Vagina (tissue), 2 donors: ENCODE measurements at places on chromosomes 7 and 10.

GRCh38 chr10:31557854-31558253, 238.8 kb downstream of the ZEB1 start:
- no peak for DNase-seq

GRCh38 chr10:24900888-24901685, 51.3 kb downstream of the PRTFDC1 start:
- no peak for DNase-seq

DNA sequence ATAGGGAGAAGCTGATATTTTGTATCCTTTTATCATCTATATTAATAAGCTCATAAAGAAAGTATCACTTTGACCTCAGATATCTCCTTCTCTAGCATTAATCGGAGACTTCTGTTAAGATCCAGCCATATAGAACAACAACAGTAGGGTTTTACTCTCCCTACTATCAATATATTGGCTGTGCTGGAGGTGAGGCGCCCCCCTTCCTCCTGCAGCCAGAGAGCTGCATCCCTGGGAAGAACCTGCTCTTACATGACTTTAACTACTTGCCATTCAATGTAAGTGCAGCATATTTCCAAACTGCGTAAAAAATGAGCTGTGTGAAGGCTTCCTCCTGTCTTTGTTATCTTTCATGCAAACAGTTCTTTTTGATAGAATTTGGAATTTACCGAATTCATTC, 247.8 kb downstream of the SDK1 start:
- DNase-seq, result no peak

DNA sequence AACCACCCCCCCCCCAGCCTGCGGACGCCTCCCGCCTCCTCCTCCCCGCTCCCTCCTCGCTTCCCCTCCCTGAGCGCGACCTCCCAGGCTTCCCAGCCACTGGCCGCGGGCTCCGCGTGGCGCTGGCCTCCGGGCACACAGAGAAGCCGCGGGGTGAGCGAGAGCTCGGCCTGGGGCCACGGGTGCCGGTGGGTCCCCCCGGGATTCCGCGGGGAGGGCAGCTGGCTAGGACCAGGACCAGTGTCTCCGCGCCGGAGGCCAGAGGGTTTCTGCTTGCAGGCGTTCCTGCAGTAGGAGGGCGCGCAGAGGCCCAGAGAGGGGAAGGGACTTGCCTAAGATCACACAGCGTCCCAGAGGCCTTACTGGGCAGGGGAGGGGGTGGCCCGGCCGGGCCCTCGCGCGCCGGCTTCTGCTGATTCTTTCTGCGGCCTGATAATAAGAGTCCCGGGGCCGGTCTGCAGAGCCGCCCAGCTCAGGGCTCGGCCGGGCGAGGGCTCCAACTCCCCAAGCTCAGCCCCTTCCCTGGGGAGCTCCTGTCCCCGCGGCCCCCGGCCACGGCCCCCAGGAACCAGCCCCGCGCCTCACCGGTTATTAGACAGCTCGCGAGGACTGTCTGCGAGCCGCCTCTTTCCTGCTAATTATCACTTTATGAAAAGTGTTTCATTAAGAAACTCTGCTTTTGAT, 10.1 kb downstream of the UNCX start:
- DNase-seq, result no peak

DNA sequence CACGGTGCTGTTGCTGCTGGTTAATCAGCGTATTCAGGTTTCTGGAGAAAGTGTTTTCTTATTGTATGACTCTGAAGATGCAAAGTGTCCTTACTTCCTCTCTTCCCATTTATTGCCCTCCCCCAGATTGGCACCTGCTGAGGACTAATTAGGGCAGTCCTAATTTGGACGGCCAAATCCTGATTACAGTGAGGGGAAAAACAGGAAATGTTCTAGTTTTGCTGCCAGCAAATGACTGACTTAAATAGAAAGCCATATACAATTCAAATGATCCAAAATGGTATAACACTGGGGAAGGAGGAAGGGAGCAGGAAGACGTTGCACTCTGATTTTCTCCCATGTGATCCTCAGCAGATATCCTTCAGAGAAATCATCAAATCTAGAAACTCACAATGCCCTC, 222.4 kb upstream of the LRGUK start:
- DNase-seq, result no peak

DNA sequence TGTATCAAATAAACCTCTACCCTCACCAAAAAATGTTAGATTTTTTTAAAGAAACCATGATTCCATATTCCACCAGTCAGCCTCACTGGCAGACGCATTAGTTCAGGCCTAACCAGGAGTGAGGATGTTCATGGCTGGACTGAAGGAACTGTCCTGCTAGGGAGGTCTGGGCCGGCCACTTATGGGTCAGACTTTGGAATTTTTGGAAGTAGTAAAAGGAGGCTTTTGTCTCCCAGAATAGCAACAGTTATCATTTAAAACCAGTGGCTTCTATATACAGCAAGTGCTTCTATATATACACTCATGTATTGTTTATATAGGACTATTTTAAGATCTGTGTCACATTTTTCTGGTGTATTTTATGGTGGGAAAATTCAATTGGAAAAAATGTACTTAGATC, 120.5 kb downstream of the CNNM2 start:
- DNase-seq, result no peak

DNA sequence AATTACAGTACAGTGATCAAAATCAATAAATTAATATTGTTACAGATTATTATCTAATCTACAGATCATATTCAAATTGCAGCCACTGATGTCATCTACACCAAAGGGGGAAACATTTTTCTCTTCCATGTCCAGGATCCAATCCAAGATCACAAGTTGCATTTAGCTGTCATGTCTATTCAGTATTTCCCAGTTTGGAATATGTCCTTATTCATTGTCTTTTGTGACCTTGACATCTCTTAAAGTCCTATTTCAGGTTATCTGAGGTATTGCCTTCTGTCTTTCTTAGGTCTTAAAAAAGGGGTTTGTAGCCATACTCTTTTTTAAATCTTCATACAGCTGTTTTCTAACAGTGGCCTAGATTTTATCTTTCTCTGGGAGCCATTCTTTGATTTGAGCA, 93.3 kb downstream of the MLLT10 start:
- no peak for DNase-seq

DNA sequence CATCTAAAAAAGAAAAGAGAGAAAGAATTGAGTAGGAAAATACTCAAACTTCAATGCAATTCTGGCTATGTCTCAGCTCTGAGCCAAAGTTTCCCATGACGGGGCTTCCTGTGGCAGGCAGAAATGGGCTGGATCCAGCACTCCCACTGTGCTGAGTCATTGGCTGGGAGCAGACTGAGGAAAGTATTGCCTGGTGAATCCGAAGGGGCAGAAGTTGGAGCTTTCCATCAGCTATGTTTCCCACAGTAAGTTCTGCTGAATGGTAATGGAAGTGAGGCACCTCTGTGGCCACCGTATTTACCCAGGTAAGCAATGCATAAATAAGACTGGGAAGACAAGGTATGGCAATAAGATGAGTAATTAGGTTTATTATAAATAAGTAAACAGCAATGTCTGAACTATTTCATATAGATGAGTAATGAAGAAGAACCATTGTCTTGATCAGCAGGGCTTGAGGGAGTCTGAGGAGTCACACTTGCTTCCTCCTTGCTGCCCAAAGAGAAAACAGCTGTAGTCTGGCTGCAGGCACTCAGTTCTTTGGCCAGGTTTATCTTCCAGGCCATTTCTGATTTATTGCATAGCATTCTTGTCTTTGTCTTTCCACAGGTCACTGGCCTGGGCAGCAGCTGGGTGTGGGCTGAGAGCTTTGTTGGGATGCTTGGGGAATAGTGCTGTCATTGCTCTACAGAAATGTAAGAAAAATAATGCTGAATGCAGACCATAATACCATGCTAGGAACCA, 255.3 kb downstream of the DNAJB9 start:
- DNase-seq, result no peak

DNA sequence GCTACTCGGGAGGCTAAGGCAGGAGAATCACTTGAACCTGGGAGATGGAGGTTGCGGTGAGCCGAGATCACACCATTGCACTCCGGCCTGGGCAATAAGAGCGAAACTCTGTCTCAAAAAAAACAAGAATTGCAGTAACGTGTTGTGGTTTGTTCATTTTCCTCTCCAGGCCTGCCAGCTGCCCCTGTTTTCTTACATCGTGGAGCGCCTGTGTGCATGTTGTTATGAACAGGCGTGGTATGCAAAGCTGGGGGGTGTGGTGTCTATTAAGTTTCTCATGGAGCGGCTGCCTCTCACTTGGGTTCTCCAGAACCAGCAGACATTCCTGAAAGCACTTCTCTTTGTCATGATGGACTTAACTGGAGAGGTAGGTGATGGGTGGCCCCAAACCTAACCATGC, 52.1 kb downstream of the TRRAP start:
- no peak for DNase-seq

GRCh38 chr7:87608431-87608830, 7.7 kb upstream of the ABCB1 start:
- DNase-seq, result no peak

DNA sequence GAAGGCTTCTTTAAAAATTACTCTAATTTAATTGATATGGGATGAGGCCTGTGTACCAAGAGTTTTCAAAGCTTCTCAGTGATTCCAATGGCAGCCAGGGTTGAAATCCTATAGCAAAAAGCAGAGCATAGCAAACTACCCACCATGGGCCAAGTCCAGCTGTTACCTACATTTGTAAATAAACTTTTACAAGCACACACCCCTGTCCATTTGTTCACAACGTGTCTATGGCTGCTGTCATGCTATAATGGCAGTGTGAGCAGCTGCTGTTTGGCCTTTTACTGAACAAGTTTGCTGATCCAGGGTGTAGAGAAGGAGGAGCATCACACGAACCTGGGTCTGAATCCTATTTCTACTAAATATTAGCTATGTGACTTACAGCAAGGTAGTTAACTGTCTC, 50.0 kb downstream of the NPY start:
- no peak for DNase-seq

DNA sequence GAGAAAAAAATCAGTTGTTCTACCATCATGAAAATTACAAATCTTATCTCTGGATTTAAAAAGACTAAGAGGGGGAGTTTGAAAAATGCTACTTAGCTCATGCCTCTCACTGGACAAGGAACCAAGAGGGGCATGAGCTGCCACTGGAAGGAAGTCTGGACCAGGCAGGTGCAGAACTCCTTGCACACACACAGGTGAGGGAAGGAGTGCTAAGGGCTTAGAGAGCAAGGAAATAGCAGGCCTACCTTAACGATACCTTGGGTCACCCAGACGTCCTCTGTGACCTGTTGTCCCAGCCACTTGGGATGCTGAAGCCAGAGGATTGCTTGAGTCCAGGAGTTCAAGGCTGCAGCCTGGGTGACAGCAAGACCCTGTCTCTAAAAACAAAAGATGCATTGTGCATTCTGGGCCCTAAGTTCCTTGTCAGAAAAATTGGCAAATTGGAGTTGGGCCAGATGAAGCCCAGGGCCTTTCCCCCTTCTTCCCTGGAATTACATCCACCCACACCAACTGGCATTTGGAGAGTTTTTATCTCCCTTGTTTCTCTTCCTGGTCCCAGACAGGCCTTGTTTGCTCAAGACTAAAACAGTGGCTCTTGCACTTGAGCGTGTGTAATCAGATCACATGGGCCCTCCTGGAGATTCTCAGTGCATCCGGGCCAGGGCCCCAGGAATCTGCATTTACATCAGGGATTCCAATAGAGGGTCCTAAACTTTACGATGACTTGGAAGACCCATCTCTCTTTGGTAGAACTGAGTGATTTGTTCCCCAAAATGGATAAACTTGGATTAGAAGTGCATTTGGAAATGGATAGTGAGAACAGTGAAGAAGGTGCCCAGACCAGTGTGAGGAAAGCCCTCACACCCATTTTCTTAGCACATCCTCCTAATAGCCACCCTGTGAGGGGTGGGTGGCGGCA, 3.0 kb downstream of the DDIT4 start:
- DNase-seq, result no peak

DNA sequence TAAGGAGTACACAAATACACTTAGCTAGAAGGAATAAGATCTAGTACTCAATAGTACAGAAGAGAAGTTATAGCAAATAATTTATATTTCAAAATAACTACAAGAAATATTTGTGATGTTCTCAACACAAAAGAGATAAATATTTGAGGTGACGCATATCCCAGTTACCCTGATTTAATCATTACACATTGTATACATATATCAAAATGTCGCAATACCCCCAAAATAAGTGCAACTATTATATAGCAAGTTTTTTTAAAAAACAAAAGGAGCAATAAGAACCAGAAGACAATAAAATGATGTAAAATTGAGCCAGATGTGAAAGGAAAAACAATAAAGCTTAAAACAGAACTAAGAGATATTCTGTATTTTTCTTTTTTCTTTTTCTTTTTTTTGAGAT, 59.3 kb upstream of the KIAA1217 start:
- DNase-seq, result no peak

DNA sequence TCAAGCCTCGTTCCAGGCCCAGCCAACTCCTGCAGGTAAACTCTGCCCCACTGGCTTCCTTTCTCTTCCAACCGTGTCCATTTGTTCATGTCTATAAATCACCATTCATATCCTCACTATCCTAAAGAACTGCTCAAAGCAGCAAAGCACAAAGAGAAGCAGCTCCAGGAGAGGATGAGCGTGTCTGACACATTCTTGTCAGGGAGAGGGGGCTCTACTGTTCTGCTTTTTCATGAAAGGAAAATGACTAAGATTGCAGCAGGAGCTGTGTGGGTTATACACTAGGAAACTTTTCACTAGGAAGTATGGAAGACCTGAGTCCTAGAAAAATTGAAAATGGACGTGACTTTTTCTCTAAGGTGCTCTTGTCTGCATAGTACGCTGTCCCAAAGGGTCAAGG, 16.7 kb downstream of the AGFG2 start:
- no peak for DNase-seq

GRCh38 chr7:36943591-36944435, 219.5 kb upstream of the AOAH start:
- no peak for DNase-seq

- DNase-seq, result no peak
Measured at GRCh38 chr7:155815332-155816191, 3.3 kb upstream of the SHH start.

DNA sequence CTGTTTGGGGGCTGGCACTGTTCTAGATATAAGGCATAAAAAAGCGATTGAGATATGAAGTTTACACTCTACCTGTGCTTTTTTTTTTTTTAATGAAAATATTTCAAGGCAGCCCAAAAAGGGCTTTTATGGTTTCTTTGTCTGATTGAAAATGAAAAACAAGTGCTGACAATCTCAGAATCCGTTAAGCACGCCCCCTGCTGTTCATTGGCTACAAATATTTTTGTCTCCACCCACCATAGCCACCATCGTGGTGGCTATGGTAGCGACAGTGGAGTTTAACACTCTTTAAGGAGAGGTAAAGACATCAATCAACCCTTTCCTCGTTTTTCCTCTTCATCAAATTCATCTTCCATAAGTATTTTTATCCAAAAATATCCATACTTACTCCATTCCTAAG, 94.2 kb downstream of the CD36 start:
- no peak for DNase-seq

GRCh38 chr10:111114758-111115500, 38.1 kb downstream of the ADRA2A start:
- peak; percentile 79 for DNase-seq
